IMR-90 (cell line): ENCODE measurements at places on chromosomes 2 and 18. TPM values are rescaled to one million over a fixed set of nuclear protein-coding genes. Genes with fewer than 3 reads are reported as not detected.

The XIRP2 gene
- total RNA-seq = 0.18 and 0.28 TPM in 2 replicates

The DNAJC5G gene
- not detected in 2 replicates for total RNA-seq

The IL36B gene
- not detected in 2 replicates for total RNA-seq

The CHRNG gene
- not detected in 2 replicates for total RNA-seq

The C2orf81 gene
- total RNA-seq = under 0.01 and 0.18 TPM in 2 replicates

The FSHR gene
- total RNA-seq = not detected in 2 replicates

The ITGA4 gene
- total RNA-seq = 13.6 and 20.6 TPM in 2 replicates

The ATP8B1 gene
- 136 and 170 TPM in 2 replicates for total RNA-seq

The MDH1B gene
- total RNA-seq = 0.54 and 0.56 TPM in 2 replicates

The EVX2 gene
- total RNA-seq = not detected in 2 replicates

The OTOF gene
- total RNA-seq = not detected in 2 replicates
